Activated naive CD8-positive, alpha-beta T cell treated with anti-CD3 and anti-CD28 coated beads, Interleukin-2, amount 50 U/mL, for 16 hours (primary cell): ENCODE measurements at places on chromosomes 12 and 14.

GRCh38 chr12:26721800-26722199, 111.2 kb downstream of the ITPR2 start:
- DNase-seq: no peak

DNA sequence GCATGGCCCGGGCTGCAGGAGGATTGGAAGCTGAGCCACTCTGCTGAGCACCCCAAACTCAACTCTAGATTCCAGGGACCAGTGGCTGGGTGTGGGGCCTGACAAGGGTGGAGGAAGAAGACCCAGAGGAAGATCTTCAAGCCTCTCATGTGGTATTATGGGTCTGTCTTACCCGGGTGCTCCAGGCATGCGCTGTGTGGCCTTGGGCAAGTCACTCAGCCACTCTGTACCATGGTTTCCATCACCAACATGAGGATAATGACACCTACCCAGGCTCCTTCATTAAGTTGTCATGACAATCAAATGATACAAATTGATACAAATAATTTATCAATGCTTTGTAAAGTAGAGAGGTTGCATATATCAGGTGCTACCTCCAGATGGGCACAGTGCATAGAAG, 41.2 kb downstream of the SMUG1 start:
- DNase-seq: no peak

DNA sequence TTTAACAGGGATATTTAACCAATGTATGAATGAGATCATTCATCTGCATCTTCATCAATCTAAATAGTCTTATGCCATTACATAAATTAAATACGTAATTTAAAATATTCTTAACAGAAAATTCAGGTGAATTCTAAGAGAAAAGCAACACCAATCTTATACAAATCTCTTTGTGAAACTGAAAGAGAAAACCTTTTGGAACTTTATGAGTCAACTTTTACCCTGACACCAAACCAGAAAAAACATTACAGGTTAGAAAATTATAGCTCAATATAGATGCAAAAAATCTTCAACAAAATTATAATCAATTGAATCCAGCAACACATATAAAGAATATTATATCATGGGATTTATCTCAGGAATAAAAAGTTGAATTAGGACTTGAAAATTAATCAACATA, 3.4 kb downstream of the GLIPR1L1 start:
- no peak for DNase-seq

DNA sequence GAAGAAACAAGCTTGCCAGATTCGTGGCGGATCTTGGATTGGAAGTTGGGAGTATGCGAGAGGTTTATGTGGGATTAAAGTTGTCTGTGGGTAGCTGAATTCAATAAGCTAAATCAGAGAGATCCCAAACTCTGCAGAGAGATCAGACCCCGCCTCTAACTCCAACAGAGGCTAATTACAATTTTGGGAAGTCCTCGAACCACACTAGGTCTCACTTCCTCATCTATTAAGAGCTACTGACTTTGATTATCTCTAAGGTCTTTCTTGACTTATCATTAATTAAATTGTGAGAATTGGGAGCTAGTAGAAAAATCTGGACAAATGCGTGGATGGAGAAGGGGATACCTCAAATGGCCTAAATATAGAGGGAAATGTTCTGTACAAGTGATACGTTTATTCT, 9.1 kb downstream of the NTF3 start:
- no peak for DNase-seq
